ENCODE measurements at places on chromosomes 7 and 10. TPM values are rescaled to one million over a fixed set of nuclear protein-coding genes. Genes with fewer than 3 reads are reported as not detected.

The ZNF722 gene
- total RNA-seq = not detected

The CYP26A1 gene
- total RNA-seq = not detected

The CXCL12 gene
- total RNA-seq = 101 TPM

The EPHA1 gene
- not detected for total RNA-seq

The GRID2IP gene
- not detected for total RNA-seq
